Activated naive CD8-positive, alpha-beta T cell treated with anti-CD3 and anti-CD28 coated beads, Interleukin-2, amount 50 U/mL, for 24 hours (primary cell): ENCODE measurements at places on chromosomes 3 and 15.

GRCh38 chr3:187648177-187648576 is 22.0 kb downstream of the SST start:
- no peak for DNase-seq

DNA sequence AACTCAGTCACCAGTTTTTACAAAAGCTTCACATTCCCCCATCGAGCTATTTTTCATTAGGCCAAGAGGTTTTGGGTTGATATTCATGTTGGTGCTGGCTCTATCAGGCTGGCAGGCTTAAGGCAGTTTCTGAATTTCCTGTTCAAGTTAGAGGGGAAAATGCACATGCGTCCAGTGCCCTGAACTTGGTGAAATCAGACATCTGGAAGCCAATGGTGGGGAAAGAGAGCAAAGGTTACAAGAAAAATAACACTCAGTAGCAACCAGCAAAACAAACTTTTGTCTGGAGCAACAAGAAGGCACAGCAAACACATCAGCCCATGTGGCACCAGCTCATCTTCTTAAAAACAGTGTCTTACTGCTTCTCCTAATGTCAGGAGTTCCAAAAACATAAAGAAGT is 155.6 kb upstream of the TSC22D2 start:
- no peak for DNase-seq

DNA sequence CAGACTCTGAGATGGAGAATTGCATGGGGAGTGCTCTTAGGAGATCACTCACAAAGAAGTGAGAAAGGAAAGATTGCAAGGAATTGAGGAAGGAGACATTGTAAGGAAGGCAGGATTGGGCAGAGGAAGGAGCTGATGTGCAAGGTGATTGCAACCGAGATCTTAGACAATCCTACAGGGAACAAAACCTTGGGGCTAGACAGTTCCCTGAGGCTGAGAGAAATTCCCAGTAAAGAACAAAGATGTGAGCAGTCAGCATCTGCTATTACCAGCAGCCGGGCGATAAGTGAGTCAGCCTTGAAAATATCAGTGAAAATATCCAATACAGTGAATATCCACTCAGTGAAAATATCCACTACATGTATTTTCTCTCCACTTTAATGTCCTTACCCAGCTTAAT is 143.6 kb upstream of the TBC1D5 start:
- DNase-seq, result no peak

GRCh38 chr3:177948716-177949425 is 587.4 kb upstream of the KCNMB2 start:
- DNase-seq, result no peak

- DNase-seq, result peak; percentile 9
Observed at GRCh38 chr15:48814286-48814685, 3.4 kb upstream of the CEP152 start.

DNA sequence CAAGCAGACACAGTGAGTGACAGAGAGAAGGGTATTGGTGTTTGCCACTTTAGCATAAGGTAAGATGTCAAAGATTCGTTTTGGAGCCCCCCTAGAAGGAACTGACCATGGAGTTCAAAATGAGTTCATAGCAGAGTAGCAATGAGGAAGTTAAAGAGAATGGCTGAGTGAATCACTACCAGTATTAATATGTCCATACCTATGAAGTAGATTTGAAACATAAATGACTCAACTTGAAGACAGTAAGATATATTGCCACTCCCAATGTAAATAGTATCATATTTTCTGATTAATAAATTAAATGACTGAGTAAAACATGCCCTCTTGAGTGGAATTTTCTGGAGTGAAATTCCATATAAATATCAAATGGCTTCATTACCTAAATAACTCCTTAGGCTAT is 675.1 kb downstream of the NLGN1 start:
- no peak for DNase-seq

DNA sequence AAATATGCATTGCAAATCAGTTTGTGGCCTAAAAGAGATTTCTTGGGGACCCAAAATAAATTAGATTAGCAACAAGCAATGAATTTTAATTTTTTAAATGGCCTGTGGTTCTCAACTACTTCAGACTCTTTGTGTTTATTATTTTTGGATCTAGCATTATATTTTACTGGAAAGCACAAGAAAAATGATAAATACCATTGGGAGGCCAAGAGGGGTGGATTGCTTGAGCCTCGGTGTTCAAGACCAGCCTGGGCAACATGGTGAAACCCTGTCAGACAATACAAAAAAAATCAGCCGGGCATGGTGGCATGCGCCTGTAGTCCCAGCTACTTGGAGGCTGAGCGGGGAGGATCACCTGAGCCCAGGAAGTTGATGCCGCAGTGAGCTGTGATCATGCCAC is 13.6 kb downstream of the LACTB start:
- DNase-seq, result no peak

DNA sequence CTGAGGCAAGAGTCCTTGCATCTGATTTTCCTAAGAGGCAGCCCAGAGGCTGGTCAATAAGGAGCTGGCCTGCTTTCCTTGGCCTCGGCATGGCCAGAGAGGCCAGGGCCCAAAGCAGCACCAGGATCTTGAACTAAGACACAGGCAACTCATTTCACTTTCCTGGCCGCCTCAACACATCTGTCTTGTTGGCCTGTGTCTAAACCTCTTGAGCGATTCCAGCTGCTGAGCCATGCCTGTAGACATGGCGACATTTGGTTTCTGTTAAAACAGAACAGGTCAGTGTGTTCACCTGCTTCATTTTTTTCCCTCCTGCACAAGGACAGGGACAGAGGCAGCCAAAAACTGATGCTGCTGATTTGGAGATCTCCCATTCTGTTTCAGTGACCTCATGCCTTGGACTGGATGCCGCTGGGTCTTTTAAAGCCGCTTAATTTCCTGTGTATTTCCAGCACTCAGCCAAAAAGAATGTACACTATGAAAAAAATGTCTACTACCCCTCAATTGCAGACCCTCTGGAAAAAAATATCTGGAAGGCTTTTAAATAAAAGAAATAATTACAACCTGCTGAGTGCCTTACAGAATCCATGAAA is 266.6 kb upstream of the ICE2 start:
- DNase-seq, result no peak

DNA sequence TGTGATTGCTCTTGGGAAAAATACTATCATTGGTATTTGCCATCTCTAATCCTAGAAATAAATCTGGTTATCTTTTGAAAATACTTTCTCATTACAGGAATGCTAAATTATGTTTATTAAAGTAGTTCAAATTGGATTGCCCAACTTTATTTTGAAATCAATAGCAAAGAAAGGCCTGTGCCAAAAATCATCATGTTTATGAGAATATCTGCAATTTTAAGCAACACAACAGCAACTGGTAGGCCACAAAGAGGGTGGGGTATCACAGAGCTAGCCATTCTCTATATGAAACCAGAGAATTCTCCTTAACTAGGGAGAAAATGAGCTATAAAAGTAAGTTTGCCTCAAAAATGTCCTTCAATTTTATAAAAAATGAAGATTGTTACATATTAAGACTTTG is 11.9 kb upstream of the TM4SF19 start:
- no peak for DNase-seq

DNA sequence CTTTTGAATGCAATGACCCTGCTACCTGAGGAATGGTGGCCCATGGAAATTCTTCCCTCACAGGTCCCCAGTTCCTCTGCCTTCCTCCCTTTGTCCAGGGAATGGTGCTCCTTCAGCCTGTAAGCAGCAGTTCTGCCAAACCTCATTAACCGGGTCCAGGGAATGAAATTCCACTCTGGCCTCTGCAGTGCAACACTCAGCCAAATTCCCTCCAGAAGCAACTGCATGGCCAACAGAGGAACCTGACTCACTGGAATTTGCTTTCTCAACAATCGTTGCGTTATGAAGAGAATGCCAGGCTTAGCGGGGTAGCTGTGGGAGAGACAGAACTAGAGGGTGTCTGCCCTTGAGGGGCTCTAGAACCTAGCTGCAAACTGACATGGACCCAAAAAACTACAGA is 449.4 kb upstream of the PROK2 start:
- no peak for DNase-seq

- DNase-seq, result no peak
Observed at GRCh38 chr3:34176723-34177122, 378.3 kb downstream of the PDCD6IP start.

- DNase-seq, result no peak
Observed at GRCh38 chr3:73804204-73804603, 179.5 kb upstream of the PDZRN3 start.

DNA sequence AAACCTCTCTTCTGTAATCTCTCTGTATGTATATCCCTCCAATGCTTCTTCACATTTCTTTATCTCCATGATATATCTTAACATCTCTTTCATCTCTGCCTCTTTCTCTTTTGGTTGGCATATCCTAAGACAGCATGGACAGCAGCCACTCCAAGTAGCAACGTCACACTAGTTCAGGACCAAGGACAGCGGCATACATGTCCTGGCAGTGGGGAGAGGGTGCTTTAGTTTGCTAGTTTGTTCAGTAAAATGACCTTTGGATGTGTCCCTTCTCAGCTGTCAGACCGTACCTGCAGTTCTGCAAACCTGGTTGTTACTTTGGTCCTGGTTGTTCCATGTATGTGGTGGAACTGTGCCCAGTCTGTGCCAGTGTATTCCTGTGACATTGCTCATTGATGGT is 225.6 kb upstream of the ROPN1 start:
- peak; percentile 9 for DNase-seq

GRCh38 chr15:89912674-89913396 is at the start of gene ARPIN:
TSS of gene ARPIN (minus strand) at chr15:89912952. CDS start at chr15:89912835, 117 bp downstream.
- DNase-seq, result no peak

DNA sequence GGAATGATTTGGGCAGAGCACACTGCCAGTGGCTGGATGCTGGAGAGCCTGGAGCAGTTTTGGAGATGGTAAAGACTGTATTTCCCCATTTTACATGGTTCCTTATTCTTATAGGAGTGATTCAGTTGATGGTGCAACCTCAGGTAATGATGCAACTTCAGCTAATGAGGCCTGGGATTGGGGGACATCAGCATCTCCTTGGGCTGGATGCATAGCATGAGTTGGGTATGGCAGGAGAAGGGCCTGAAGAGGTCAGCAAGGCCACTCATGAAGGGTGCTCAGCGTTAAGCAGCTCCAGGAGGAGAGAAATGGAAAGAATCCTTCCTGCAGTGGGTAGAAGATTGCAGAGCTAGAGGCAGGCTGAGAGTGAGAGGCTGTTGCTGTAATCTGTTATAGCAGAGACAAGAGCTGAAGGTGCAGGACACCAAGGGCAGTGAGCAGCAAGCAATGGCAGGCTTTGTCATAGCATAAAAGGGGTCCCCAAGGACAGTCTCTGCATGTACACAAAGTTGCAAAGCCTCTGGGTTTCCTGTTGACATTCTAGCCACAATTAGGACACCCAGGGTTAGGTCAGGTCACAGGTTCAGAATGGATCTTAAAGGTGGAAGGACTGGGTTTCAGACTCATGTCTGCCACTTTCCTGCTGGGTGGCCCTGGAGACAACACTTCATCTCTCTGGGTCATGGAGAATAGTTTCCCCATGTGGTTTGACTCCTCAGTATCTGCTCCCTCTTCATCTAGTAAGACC is 29.5 kb upstream of the SNRK start:
- DNase-seq, result no peak

DNA sequence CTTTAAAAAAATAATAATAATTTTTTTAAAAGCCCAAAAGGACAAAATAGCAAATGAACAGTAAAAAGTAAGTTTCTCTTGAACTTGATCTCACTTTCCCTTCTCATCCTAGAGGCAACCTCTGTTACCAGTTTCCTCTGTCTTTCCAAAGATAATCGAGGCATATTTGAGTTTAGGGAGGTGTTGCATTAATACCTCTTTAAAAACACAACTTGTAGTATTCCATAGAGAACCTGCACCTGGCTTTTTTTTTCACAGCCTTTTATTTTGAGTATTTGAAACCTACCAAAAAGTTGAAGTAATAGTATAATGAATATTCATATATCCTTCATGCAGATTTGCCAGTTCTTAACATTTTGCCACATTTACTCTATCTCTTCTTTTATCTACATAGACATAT is 9.1 kb downstream of the CSK start:
- no peak for DNase-seq

GRCh38 chr3:56053727-56054126 is 414.5 kb downstream of the ERC2 start:
- no peak for DNase-seq

- DNase-seq, result peak; percentile 44
Observed at GRCh38 chr3:14467814-14468620, 65.6 kb downstream of the SLC6A6 start.

DNA sequence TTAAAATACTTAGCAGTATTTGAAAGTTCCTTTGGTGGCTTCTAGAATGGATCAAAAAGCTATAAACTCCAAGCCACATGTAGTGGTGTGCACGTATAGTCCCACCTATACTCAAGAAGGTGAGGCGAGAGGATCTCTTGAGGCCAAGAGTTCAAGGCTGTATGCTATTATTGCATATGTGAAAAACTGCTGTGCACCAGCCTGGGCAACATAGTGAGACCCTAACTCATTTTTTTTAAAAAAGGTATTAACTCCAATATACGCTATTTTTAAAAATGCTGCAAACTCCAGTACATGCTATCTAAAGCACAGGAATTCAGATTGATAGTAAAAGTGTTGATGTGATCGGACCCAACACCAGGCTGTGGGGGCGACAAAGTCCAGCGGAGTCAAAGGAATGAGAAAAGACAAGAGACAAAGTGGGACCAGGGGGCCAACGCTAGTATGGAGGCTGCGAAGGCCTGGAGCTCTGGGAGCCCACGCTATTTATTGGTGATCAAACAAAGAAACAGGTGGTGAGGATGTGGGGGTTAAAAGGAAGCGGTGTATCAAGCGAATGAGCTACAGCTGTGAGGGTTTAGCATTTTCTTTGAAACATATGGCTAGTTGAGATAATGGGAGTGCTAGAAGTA is 66.6 kb downstream of the ARIH1 start:
- DNase-seq, result no peak

DNA sequence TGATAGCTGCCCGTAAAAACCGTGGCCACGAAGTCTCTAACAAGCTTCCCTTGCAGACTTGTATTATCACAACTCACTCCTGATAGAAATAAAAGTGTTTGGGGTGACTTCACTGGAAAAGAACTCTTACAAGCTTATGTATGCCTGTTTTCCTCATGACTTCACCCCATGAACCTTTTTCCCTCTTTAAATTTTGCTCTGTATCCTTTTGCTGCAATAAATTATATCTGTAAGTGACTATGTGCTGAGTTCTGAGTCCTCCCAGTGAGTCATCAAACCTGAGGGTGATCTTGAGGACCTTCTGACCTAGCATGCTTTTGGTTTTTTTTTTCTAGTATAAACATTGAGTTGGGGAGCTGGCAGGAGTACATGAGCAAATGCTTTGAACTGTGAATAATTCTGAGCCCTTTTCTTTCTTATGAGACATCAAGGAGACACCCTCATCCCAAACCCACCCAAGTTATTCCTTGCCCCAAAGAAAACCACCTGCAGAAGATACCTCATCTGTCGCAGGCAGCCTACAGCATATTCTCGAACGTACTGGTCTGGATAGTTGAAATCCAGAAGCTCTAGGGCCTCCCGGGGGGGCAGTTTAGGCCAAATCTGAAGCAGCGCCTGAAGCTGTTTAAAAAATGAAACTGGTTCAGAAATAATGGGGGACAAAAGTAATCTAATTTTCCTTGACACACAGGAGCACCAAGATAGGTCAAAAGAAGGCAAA is 85.9 kb downstream of the FAIM start:
- no peak for DNase-seq

GRCh38 chr15:71149646-71150557 is 34.6 kb downstream of the THSD4 start:
- no peak for DNase-seq

- no peak for DNase-seq
Observed at GRCh38 chr3:18623220-18623619, 198.1 kb upstream of the SATB1 start.

- DNase-seq, result peak; percentile 63
Observed at GRCh38 chr3:16513141-16514020, at the start of gene RFTN1. TSS of gene RFTN1 (minus strand) at chr3:16513699. CDS start at chr3:16493869, 19,830 bp downstream.
